Tibial nerve (tissue), 4 donors: ENCODE measurements at places on chromosomes 6 and 20. TPM values are rescaled to one million over a fixed set of nuclear protein-coding genes. Genes with fewer than 3 reads are reported as not detected.

DNA sequence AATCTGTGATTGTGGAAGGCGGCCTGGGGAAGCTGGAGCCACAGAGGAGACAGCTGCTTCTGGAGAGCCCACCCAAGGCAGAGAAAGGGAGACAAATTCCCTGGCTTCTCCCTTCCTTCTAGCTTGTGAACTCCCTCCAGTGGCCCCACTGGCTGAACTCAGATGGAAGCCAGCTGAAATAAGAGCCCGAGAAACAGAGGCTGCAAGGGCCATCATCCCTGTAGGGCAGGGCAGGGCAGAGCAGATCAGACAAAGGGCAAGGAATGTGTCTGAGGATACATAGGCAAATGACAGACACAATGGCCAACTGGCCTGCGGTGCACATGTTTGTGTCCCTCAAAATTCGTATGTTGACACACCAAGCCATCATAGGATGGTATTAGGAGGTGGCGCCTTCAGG is 25.3 kb downstream of the MDFI start:
- DNase-seq, result no peak
- peaks cover 9% of the 10 kb centered on the region for H3K27me3 ChIP-seq
- H3K27ac ChIP-seq, result no peak overlapping the region
- H3K4me1 ChIP-seq, result no peaks in the 10 kb centered on the region
- H3K36me3 ChIP-seq, result no peaks in the 10 kb centered on the region
- H3K4me3 ChIP-seq, result no peak overlapping the region

GRCh38 chr20:18991012-18991411 is 177.4 kb downstream of the SCP2D1 start:
- no peak overlapping the region for H3K27ac ChIP-seq
- DNase-seq, result no peak
- H3K4me1 ChIP-seq, result no peaks in the 10 kb centered on the region
- no peaks in the 10 kb centered on the region for H3K36me3 ChIP-seq
- H3K27me3 ChIP-seq, result no peaks in the 10 kb centered on the region
- no peak overlapping the region for H3K4me3 ChIP-seq

Gene XKR7
- total RNA-seq, result not detected

- H3K27ac ChIP-seq, result no peak overlapping the region
- H3K27me3 ChIP-seq, result no peaks in the 10 kb centered on the region
- no peaks in the 10 kb centered on the region for H3K36me3 ChIP-seq
Measured at GRCh38 chr6:112933947-112934346, 586.8 kb downstream of the RFPL4B start.

GRCh38 chr6:24273096-24273870 is 84.6 kb downstream of the DCDC2 start:
- no peak overlapping the region for H3K4me3 ChIP-seq
- H3K27me3 ChIP-seq, result no peaks in the 10 kb centered on the region
- no peaks in the 10 kb centered on the region for H3K36me3 ChIP-seq
- no peak for DNase-seq
- H3K27ac ChIP-seq, result no peak overlapping the region
- no peaks in the 10 kb centered on the region for H3K4me1 ChIP-seq

DNA sequence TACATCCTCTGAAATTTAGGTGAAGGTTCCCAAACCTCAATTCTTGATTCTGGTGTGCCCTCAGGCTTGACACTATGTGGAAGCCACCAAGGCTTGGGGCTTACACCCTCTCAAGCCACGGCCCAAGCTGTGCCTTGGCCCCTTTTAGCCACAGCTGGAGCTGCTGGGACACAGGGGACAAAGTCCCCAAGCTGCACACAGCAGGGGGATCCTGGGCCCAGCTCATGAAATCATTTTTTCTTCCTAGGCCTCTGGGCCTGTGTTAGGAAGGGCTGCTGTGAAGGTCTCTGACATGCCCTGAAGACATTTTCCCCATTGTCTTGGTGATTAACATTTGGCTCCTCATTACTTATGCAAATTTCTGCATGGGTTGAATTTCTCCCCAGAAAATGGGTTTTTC is 37.3 kb upstream of the BACH2 start:
- H3K27ac ChIP-seq, result no peak overlapping the region
- no peaks in the 10 kb centered on the region for H3K27me3 ChIP-seq
- no peaks in the 10 kb centered on the region for H3K4me1 ChIP-seq
- no peak overlapping the region for H3K4me3 ChIP-seq

DNA sequence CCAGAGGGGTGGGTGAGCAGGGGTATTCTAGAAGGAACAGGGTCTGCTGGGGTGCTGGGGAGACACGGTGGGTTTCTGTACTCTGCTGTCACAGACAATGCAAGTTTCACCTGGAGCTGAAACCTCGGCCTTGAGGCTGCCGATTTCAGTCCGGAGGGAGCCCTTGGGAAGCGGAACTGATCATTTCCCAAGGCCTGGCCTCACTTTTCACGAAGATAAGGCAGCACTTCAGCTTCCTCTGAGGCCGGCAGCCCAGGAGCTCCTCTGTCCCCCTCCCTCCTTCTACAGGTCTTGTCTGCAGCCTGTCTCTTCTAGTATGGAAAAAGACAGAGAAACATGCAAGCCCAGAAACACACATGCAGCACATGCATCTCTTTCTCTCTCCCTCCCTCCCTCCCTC is 242.1 kb downstream of the CDC5L start:
- no peak overlapping the region for H3K4me3 ChIP-seq
- H3K36me3 ChIP-seq, result no peaks in the 10 kb centered on the region
- H3K27me3 ChIP-seq, result no peaks in the 10 kb centered on the region

- H3K27me3 ChIP-seq, result no peaks in the 10 kb centered on the region
- H3K4me3 ChIP-seq, result no peak overlapping the region
- no peaks in the 10 kb centered on the region for H3K36me3 ChIP-seq
Measured at GRCh38 chr6:153047386-153047785, 44.9 kb upstream of the MTRF1L start.
